ENCODE measurements at places on chromosomes 2 and 18.

DNA sequence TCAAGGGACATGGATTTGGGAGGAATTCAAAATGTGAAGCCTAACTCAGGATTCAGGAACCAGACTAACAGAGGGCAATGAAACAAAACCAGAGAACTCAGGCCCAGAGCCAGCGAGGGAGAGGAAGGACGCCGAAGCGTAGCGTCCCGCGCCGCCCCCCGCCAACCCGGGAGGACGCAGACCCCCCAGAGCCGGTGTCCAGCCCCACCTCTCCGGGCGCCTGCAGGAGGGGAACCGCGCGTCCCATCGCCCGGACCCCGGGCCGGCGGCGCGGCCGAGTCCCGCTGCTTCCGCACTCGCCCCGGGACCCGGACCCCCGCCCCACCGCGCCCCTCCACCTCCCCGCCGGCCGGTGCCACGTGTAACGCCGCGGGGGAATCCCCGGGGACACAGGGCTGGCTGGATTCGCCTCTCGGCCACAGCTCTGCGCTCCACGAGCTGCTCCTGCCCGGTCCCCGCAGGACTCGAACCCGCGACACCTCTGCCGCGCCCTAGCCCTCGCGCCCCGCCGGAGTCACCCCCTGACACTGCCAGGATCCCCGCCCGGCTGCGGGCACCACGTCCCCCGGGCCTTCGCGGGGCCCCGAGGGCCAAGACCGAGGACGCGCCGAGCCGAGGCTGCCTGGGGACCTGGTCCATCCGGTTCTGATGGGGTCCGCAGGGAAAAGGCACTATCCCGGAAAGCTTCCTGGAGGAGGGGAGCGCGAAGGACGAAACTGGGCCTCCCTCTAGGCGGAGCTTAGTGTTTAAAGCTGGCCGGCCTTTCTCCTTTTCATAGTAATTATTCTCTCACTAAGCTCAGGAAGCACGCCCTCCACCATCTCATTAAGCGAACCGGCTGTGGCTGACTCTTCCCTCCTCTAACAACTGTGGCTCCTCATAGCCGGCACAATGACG is 40.4 kb upstream of the FAM124B start:
- DNase-seq = peak; percentile 71

- DNase-seq = no peak
Measured at GRCh38 chr2:97698530-97698929, 14.8 kb upstream of the ZAP70 start.

DNA sequence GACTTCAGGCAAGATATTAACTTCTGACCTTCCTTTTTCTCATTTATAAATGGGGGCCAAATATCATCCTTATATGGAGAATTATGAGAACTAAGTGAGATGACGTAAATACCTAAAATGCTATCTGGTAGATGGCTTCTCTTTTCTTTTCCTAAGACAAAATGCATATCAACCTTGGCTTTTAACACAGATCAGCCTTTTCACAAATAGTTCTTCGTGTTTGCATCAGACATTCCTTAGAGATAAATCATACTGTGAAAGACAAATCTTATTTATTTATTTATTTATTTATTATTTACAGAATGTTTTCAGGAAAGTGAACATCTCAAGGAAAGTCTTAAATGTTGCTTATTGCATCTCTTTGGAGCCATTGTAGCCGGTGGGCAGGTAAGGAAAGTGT is 62.8 kb downstream of the NBEAL1 start:
- no peak for DNase-seq

DNA sequence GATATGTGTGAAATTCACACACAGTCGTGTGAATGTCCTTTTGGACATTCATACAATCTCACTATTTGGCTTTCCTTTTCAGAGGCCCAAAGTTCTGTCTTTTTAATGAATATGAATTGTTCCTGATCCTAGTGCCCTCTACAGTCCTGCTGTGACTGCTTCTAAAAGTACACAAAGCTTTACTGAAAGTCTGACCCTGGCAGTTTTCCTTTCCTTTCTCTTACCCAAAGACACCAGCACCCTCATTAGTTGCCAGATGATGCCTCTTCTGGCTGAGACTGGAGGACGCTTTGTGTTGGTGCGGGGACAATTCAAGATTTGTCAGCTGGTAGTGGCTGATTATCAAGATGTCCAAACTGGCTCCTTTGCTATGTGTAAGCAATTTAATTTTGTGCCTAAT is 81.8 kb upstream of the CDCA7 start:
- DNase-seq = no peak

DNA sequence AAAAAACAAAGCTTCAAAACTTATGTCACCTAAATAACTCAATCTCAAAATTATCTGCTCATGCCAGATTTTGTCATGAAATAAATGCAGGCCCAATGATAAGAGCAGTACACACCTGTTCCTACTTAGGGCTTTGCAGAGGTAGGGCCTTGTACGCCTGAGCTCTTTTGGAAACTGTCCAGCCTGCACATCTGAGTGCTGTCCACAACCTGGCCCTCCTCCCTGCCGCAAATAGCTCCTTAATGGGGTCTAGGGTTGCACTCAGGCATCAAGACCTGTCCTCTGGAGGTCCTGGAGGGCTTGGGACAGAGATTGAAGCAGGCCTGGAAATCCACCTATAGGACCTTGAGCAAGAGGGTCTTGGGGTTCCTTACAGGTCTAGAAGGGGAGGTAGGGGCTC is 115.4 kb upstream of the CCDC195 start:
- no peak for DNase-seq

DNA sequence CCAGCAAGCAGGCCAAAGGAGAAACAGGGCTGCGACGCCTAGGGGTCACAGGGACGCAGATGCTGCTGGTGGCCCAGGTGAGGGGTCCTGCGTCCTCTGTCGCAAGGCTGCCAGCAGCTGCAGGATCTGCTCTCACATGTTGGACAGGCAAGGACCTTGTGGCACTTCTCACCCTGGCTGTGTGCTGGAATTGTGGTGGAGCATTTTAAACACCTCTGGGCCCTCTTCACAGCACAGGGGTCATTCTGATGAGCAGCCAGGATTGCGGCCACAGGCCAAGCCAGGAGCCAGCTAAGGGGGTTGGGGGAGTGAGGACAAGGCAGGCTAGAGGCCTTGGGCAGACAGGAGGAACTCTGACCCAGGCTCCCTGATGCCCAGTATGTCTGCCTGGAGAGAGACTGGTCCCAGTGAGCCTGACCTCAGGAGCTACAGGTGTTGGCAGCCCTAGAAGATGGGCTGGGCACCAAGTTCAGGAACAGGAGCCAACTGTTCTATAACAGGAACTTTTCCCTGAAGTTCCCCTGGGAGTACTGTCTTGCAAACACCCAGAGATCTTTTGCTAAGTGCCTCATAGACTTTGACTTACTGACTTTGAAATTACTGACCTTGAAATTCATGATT is 40.2 kb downstream of the EFR3B start:
- DNase-seq = no peak

GRCh38 chr2:126808929-126809328 is 89.8 kb upstream of the TEX51 start:
- DNase-seq = no peak

DNA sequence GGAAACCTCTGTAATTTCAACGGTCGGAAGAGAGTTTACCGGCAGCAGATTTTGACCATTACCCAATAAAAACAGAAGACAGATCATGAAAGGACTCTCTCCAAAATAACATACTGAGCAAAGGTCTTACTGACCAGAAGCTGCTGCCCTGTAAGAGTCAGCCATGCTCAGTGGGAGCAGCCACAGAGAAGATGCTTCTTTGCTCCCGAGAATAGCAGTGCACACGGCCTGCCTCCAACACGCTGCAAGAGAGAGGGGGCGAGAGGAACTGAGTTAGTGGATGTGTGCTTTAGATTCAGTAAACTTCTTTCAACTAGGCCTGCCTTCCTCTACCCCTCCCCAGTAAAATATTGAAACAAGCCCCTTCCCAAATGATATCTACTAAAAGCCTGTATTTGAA is 103.7 kb downstream of the NCK2 start:
- DNase-seq = no peak

GRCh38 chr2:239303711-239304532 is 96.9 kb downstream of the HDAC4 start:
- DNase-seq = no peak

DNA sequence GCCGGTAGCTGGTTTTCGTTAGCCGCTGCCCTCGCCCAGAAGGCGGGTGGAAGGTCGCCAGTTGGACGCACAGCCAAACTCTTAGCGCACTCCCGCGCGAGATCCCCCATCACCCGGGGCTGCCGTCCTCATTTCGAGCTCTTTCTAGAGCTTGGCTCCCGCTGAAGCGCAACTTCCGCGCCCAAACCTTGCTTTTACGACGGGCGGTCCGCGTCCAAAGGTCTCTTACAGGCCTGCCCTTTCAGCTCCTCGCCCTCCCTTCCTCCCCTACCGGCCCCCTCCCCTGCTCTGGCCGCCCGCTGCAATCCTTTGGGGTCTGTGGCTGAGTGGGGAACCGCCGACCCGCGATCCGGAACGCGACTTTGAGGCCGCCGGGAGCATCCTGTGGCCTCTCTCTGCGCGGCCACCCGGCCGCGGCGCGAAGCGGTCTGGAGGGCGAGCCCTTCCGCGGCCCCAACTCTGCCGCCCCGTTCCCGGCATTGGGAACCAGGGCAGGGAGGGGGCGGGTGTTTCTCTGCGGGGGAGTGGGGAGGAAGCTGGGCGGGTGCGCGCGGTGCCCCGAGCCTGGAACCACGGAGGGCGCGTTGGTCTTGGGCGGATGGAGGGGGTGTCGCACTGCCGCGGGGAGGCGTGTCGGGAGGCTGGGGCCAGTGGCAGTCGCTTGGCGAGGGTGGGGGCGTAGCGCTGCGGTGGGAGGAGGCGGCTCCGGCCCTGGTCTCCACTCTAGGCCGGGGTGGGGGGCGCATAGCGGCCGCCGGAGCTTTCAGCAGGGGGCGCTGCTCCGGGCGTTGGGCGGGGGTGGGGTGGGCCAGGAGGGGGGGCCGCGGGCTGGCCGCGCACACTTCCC is at the start of gene GDF7:
Gene GDF7, plus strand, starts transcription at position 841 of the 847 bp plus-strand sequence. CDS start 96 bp downstream, outside the sequence.
- DNase-seq = peak; percentile 46

DNA sequence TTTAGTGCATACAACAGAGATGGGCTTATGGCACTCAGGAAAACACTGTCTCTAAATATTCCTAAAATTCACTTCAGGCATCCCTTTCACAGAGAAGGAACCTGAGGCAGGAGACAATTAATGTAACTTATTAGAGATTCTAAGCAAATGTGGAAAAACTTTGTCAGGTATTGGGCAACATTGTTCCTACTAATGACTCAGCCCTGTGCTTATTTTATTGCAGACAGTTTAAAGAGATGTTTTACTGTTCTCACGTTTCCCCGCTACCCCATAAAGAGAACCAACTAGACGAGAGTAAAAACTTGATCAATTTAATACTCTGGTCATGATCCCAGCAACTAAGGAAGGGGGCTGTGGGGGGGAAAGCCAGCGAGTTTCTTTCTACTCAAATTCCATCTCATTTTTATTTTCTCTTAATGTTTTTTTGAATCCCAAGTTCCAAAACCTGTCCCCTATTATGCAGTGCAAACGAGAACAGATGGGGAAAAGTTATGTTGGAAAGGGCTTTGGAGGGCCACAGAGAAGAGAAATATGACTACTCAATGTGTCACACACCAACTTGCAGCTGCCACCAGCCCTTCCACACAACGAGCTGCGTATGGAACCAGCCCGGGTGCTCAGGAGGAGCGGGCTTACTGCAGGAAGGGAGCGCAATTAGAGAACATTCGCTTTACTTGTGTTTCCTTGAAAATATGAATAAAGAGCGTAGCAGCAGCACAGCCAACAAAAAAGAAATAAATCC is 18.7 kb upstream of the ACVR1 start:
- no peak for DNase-seq

DNA sequence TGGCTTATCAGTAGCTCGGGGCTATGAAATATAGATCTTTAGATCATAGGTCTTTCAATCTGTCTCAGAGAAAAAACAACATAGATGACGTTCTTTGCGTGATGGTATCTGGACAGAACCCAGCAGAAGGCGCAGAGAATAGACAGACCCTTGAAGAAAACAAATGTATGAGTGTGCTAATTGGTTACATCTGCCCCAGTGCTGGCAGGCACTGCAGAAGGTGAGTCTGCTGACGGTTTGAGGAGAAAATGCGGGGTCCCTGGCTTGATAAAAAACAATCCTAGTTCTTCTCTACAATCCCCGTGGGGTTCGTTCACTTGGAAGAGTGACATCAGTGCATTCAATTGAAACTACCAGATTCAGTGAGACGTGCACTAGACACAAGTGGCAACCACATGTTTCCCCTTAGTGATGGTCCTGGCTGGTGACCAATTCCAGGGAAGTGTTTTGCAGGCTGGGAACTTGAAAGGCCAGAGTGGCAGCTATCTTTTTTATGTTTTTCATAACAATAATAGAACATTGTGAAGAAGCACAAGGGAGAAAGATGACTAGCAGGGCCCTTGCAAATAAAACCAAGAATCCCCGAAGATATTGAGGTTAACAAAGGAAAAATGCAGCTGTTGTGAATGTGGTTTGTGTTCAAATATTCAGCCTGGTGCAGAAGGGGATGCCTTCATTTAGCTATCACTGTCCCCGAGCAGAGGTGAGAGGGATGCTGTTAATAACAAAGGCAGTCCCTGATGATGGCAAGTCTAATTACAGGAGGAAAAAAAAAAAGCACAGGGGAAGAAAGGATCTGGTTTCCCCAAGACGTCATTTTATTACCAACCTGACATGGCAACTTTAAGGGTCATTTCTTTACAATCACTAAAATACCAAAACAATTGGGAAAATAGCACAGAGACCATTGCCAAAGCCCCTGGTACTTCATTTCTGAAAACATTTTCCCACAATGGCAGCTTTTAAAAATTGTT is 337.6 kb upstream of the FIGN start:
- no peak for DNase-seq

GRCh38 chr2:72788756-72789155 is 37.1 kb downstream of the EXOC6B start:
- no peak for DNase-seq

GRCh38 chr2:235287375-235287733 is 206.5 kb upstream of the AGAP1 start:
- no peak for DNase-seq

DNA sequence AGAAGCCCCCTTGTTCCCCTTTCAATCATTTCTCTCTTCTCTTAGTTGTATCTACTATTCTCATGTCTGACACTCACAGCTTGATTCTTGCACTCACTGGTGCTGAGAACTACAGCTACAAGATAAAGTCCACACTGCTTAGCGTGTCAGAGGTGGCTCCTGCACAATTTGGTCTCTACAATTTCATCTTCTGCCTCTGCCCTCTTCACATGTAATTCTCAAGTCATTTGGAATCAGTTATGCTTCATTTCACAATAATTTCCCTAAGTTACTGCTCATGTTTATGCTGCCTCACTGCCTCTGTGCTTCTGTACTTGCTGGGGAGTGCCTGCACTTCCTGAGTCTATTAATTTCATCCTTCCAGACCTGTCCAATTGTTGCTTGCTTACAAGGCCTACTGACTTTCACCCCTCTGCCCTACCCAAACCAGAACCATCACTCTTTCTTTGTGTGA is 11.6 kb upstream of the NAB1 start:
- peak; percentile 20 for DNase-seq

DNA sequence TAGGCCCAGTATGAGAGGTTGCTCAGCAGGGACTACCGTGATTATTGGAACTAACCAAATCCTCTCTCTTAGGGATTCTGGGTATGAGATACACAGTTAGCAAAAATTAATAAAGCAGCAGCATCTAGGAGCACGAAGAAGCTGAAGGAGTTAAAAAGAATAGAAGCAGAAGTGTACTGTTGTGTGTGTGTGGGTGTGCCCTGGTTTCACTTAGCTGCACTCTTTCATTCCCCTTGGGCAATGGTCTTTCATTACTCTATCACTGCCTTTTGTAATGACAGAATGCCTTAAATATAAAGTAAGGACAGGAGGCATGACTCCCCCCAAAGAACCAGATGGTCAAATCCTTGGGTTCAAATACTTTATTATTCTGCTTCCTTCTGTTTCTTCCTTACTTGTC is 115.9 kb upstream of the CD302 start:
- no peak for DNase-seq
